ENCODE measurements at places on chromosomes 4 and X.

GRCh38 chr4:35175894-35176293 lies 1068.4 kb downstream of the ARAP2 start:
- no peak for DNase-seq

- peak; percentile 25 for DNase-seq
These were observed 133.2 kb upstream of the ADAMTS3 start for GRCh38 chr4:72701987-72702819.

DNA sequence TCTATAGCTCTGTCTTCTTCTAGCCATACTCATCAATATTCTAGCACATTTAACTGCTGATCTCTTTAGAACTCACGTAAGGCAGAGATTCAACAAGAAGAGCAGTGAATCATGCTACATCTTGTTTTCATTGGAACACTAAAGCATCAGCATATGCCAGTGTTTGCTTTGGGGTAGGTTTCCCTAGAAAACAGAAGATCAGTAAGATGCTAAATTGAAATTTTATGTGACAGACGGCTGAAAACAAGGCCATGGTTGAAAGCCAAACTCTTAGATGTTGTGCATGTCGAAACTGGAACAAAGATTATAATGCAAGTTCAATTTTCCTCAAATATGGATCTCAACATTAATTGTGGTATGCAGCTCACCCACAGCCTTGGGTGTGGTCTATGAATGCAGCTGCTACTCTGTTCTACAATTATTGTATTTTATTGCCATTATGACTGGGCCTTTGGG lies 107.6 kb downstream of the PDLIM5 start:
- DNase-seq, result peak; percentile 81

GRCh38 chr4:153794006-153794405 lies 5.1 kb upstream of the SFRP2 start:
- no peak for DNase-seq

- DNase-seq, result no peak
These were observed 9.2 kb upstream of the RNF150 start for GRCh38 chr4:141142423-141142822.

GRCh38 chr4:71713611-71714203 lies 70.2 kb downstream of the GC start:
- DNase-seq, result peak; percentile 37

GRCh38 chr4:34202154-34202553 lies 2042.2 kb downstream of the ARAP2 start:
- DNase-seq, result no peak

GRCh38 chrX:43527801-43528200 lies 128.3 kb upstream of the MAOA start:
- no peak for DNase-seq

DNA sequence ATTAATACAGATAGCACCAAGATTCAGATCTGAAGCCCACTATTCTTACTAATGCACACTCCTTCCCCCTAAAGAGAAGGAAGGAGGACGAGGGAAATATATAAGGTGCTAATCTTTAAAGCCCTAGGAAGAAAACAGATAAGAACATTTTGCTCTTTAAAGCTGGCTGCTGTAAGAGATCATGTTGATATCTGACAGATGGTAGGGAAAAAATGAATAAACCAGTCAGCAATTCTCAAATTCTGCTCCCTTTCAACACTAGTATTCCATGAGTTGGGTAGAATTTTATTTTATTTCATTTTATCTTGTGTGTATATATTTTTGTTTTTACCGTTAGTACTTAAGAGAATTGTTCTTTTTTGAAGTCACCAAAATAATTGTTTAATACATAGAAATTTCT lies 19.2 kb downstream of the OTC start:
- no peak for DNase-seq

DNA sequence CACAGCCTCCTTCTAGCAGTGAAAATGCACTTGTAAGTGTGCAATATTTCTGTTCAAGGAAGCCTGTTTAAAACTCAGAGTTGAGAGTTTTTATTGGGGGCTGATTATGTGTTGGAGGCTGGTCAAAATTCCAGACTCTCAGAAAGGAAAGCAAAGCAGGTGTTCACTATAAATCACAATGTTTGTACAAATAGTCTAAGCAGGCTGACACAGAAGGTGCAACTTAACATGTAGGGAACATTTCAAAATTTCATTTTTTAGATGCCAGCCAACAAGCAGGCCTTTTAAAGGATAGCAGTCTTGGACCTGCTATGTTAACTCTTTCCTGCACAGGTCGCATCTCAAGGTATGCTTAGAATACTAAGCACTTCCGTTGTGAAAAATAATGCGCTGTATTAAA lies 112.3 kb upstream of the IL13RA1 start:
- no peak for DNase-seq

GRCh38 chr4:152106113-152106763 lies 345.4 kb upstream of the GATB start:
- DNase-seq, result peak; percentile 80

DNA sequence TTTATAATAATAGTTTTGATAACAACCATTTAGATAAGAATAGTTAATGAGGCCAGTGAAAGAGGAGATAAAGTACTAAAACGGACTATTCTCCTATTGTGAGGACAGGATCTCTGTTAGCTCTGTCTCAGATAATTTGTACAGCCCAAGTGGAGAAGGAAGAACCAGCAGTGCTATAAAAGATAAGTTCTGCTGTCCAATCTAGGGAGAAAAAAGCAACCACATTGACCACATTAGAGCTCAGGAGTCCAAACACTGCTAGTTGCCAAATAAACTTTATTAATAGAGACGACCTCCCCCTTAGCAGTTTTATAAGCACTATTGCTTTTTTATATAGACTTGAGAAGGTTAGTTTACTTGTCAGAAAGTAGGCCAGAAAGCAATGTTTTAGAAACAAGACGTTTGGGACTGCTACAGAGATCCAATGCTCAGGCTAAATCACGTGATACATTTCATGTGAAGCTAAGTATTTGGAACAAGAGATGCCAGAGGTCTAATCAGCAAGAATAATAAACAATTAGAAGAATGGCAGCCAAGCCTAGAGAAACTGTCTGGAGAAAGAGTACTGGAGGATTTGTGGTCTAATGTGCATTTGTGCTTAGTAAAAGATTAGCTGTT lies 15.9 kb downstream of the IL15 start:
- peak; percentile 89 for DNase-seq

- DNase-seq, result no peak
These were observed 54.4 kb upstream of the HGFAC start for GRCh38 chr4:3387154-3387942.

GRCh38 chr4:128574706-128575105 lies 234.8 kb upstream of the JADE1 start:
- no peak for DNase-seq

- peak; percentile 47 for DNase-seq
These were observed 424.2 kb downstream of the PDGFC start for GRCh38 chr4:156547439-156547838.

GRCh38 chr4:5891563-5892322 lies 1.1 kb downstream of the CRMP1 start:
- no peak for DNase-seq

- no peak for DNase-seq
These were observed 8.4 kb downstream of the NDUFA1 start for GRCh38 chrX:119880076-119880475.

DNA sequence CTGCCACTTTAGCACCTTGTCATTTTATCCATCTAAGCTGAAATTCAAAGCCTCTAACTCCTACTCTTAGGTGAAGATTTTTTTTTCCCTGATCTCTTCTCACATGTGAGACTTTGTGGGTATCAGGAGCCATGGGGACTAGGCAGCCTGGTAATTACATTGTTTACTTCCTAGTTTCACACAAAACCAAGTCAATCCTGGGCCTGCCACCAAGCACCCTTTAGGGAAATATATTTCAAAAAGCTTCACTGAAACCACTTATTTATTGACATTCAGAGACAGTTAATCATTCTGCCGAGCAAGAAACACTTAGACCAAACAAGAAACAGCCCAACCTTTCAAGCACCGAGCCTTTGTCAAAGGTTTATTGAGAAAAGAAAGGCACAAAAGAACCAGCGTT lies 200.0 kb downstream of the RELL1 start:
- DNase-seq, result no peak

DNA sequence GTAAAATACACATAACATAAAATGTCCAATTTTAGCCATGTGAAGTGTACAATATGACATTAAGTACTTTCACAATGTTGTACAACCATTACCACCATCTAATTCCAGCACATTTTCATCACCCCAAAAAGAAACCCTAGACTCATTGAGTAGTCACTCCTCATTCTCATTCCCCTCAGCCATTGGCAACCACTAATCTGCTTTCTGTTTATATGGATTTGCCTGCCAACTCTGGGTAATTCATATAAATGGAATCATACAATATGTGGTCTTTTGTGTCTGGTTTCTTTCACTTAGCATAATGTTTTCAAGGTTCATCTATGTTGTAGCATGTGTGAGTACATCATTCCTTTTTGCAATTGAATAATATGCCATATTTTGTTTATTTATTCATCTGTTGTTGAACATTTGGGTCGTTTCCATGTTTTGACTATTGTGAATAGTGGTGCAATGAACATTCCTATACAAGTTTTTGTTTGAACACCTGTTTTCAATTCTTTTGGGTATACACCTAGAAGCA lies 43.0 kb downstream of the EIF2S3 start:
- peak; percentile 79 for DNase-seq

DNA sequence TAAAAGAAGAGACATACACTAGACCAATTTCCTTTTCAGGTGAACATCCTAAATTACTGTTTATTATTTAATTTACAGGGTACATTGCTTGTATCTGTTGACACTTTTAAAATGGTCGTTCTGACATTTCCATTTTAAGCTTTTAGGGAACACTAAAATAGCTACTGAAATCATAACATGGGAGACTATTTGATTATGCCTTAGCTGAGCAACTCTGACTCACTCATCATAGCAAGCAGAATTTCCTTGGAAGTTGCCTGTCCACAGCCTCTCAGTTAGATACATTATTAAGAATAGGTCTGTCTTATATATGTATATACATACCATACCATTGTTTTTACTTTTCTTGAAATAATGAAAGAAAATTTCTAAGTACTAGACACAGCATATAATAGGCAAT lies 22.0 kb downstream of the GUCY1B1 start:
- no peak for DNase-seq

DNA sequence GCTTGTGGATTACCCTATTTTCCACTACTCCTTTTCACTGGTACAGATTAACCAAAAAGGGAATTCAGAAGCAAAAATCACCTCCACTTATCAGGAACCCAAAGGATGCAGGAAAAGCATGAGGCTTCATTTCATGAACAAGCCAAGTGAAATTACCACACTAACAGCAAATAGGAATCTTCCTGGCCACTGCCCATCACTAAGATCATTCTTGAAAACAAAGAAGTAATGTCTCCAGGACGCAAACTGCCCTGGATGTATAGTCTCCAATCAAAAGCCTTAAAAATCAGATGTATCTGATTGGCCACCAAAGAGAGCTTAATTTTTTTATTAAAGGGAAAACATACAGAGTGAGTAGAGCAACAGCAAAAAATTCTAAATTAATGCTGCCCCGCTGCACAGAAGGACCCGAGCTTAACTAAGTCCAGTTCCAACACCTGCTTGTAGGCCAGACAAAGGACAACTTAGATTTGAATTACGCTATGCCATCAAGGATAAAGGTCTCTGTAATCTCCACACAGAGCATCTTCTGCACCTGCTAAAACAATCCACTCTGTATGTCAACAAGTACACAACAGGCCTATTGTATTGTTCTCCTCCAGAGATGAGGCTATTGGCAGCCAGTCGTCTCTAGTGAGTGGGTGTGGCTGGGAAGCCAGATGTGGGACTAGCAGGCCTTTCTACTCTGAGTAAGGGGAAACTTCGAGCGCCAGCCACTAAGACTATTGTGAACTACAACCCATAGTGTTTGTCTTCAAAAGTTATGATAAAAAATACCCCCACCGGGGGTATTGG lies 12.4 kb downstream of the ZDHHC9 start:
- no peak for DNase-seq

DNA sequence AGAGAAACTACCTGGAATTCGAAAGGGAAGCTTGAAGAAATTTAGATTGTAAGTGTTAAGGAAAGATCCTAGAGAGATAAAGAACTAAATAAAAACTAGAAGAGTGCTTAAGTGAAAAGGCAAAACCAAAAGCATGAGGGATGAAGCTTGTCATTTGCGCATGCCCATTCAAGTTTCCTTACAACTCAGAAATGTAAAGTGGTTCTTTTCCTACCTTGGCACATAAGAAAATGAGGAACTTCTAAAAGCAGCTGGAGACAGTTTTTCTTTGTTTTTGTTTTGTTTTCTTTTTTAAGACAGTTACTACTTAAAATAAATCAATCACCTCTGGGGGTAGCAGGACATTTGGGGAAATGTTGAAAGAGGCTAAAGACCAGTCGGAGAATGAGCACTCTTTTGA lies 1304.4 kb upstream of the PCDH7 start:
- DNase-seq, result no peak

GRCh38 chrX:69113723-69114122 lies 51.5 kb downstream of the PJA1 start:
- DNase-seq, result no peak

DNA sequence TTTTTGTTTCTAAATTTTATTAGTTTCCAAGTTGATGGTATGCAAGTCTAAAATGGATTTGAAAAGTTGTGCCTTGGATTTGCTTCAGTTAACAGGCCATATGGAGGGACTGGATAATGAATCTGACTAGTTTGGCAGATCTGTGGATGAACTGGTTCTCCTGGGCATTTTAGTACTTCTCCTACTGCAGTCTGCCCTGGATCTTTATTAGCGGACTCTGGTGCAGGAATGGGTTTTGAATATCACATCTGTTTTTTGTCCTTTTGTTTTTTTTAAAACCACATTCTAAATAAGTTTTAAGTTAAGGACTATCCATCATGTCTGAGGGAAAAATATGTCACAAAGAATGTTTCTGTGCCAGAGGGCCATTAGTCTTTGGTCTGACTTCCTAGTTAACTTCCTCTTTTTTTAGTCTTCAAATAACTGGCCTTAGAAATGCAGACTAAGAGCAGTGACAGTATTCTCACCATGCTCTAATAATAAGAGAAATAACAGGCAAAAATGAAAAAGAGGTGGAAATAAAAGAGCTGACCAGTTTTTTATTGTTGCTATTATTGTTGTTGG lies 13.9 kb upstream of the DCK start:
- no peak for DNase-seq

- no peak for DNase-seq
These were observed 15.4 kb downstream of the SETD7 start for GRCh38 chr4:139540632-139541031.

DNA sequence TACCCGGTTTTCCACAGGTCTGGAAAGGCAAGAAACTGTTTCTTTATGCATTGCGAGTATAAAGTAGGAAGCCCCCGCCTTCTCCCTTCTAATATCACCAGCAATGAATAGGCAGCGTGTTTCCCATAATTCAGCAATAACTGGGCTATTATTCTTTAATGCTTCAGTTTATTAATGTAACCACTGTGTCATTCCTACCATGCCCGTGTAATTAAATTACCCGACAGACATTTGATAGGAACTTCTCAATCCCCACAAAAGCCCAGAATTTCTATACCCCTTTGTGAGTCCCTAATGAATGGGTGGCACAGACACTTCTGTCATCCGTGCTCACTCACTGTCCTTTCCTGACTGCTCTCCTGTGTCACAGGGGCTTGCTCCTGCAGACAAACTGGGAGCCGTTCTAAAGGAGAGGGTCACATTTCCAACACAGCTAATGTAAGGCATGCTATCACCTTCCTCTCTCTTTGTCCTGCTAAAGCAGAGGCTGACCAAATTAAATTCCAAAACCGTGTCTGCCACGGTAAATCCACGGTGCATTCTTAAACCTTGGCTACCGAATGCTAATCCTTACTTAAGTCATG lies 108.5 kb upstream of the MID1 start:
- DNase-seq, result no peak
